ENCODE measurements at places on chromosomes 16 and 17.

DNA sequence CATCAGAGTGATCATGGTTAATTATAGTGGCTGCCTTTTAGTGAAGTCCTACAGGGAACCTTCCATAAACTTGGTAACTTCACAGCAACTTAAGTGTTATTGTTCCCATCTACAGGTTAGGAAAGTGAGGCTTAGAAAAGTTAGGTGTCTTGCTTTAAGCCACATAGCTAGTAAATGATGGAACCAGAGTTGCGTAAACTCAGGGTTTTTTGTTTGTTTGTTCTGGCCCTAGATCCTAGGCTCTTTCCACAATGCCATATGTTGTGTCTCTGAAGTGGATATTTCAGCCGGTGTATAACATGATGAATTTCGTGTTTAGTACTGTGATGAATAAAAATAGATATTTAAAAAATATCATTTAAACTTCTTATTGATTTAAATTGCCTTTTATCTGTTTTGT, 27.6 kb downstream of the DNAH9 start:
- no peak for DNase-seq

- no peak for DNase-seq
These were observed 735 bp downstream of the PSMD11 start for GRCh38 chr17:32445074-32445415.

- no peak for DNase-seq
These were observed 16.9 kb downstream of the GRIN2C start for GRCh38 chr17:74842599-74843351.

DNA sequence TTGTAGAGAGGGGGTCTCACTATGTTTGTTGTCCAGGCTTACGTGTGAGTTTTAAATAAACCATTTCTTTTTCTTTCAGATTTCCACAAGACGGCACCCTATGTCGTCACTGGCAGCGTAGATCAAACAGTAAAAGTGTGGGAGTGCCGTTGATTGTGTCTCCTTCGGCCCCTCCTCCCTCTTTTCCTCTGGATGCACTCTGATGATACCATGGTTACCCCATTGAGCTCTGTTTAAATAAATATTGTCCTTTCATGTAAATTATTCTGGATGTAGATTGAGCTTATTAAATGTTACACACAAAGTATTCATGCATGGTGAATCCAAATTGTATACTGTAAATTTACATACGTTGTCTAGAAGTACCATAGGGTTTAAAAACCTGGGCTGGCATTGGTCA, 29.9 kb downstream of the CLUH start:
- DNase-seq: no peak

DNA sequence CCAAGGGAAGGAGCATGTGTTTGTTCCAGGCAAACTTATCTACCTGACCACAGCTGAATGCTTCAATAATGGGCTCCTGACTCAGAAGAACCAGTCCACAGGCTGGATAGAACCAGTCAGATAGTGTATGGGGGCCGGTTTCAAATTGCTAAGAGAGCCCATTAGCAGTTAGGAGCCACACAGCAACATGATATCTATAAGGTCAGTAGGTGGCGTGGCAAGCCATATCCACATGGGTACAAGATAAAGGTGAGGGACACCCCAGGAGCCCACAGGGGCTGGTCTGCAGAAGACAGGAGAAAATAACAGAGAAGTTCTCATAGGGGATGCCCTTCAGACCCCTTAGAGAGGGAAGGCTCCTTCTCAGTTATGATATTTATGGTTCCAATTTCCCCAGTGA, 31.6 kb upstream of the CDRT15 start:
- DNase-seq: no peak

- DNase-seq: no peak
These were observed 259.4 kb upstream of the TNRC6C start for GRCh38 chr17:77698903-77699623.

- DNase-seq: no peak
These were observed 139.5 kb downstream of the CMIP start for GRCh38 chr16:81583893-81584631.

GRCh38 chr16:88430524-88431446, 22.3 kb upstream of the ZFPM1 start:
- DNase-seq: no peak
